Right forelimb (tissue), 1 donor: ENCODE measurements at places on chromosomes 16 and 17.

DNA sequence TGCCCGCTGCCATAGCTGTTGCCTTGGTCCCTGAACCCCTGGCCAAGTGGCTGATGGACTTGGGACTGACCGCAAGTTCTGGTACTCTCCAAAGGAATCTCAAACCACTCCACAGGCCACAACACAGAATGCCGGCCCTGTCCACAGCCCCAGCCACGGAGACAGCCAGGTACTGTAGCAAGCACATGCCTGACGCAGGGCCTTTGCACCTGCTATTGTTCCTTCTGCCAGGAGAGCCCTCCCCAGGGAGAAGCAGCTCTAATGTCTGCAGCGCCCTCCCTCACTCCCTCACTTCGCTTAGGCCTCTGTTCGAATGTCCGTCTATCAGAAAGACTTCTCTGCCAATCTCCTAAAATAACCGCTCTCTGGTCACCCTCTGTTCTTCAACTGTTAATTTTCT, 15.4 kb downstream of the RTN4RL1 start:
- DNase-seq, result no peak

- DNase-seq, result no peak
Measured at GRCh38 chr16:5003828-5004227, 29.9 kb downstream of the NAGPA start.

DNA sequence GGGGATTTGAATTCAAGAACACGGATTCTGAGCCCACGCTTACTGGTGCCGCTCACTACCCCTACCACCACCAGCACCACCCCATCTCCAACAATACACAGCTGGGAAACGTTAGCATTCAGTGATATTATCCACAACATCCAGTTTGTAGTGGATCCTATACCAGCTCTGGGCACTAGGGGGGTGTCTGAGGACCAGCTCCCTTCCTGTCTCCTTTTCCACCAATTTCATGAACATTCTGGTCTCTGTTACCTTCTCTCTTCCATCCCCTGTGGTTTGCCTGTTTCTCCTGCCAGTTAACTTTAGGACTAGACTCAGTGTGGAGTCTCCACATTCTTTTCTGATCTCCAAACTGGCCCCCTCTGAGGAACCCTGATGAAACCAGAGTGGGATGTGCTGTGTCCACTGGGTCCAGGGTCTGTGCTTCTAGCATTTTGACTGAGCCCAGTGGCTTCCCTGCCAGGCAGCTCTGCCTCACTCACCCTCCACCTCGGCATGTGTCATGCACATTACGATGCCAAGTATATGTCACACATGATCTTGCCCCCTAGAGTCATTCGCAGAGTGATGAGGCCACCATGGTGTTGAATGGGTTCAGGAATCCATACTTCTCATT, 187.0 kb upstream of the CDH13 start:
- DNase-seq, result no peak

DNA sequence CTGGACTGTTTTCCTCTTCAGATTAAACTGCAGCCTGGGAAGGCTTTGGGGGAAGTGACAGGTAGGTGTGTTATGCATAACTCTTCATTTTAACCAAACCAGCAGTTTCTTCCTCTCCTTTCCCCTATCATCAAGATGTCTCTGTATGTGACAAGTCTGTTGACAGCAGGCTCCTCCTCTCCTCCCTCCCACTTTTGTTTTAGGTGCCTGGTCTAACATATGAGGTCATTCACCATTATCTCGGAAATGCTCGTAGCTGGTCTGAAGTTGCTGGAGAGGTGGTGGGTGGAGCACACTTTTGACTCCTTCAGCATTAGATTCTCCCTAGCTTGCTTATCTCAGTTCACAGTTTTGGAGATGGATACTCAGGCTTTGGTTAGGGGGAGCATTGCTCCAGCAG, 571.0 kb upstream of the EEF2KMT start:
- no peak for DNase-seq

DNA sequence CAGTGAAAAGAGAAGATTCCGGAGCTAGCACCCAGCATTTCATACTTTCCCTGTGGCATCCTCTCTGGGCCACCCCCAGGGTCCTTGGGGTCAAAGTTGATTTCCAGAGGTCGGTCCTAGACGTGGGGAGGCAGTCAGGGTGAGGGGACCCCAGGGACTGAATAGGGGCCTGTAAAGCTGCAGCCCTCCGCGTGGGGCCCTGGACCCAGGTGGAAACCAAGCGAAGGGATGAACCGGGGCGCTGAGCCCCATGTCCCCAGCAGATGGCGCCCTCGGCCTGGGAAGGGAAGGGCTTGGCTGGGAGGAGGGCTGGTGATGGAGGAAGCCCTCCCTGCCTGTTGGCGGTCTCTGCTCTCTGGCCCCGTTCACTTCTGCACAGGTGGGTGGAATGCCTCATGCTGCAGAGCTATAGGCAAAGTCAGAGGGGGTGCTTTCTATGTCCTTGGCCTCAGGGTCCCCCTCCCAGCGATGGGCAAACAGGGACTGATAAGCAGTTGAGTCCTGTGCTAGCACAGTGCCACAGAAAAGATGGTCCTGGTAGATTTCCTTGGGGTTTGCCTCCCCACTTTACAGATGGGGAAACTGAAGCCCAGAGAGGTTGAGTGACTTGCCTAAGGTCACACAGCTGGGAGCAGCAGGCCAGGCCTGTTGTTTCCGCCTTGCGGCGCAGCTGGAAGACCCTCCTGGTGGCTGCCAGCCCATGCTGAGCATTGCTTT, 163.4 kb upstream of the CIBAR2 start:
- DNase-seq, result peak; percentile 87

DNA sequence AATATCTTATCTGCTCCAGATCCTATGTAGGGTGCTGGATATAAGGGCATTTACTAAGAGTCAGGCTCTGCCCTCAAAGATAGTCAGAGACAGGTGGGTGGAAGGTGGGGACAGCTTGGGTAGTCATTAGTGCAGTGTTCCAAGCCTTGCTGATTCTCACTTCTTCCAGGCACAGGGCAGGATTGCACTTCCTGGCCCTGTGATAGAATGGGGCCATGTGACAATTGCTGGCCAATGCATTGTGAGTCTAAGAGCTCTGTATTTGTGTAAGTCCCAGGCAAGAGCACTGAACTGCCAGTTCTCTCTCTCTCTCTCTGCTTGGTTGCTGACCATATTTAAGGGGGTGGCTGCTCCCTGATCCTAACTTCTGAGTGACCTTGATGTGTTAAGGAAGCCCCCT, 112.1 kb downstream of the C16orf78 start:
- no peak for DNase-seq

DNA sequence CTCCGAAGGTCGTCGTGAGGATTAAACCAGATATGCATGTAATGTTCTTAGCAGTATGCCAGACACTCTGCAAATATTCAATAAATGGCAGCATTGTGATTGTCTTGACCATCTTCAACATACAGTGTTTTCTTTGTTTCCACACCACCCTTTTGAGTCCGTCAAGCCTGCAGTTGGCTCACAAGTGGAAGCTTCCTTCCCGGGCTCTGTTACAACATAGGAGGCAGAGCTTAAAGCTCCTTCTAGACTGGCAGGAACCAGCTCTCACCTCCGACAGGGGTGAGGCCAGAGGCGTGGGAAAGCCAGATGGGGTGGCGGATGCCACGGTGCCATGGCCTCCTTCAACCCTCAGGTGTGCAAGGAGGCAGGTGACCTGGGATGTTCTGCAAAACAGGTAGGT, 138.3 kb downstream of the FOXL1 start:
- no peak for DNase-seq

- no peak for DNase-seq
Measured at GRCh38 chr16:14202697-14203096, 131.6 kb downstream of the MRTFB start.

DNA sequence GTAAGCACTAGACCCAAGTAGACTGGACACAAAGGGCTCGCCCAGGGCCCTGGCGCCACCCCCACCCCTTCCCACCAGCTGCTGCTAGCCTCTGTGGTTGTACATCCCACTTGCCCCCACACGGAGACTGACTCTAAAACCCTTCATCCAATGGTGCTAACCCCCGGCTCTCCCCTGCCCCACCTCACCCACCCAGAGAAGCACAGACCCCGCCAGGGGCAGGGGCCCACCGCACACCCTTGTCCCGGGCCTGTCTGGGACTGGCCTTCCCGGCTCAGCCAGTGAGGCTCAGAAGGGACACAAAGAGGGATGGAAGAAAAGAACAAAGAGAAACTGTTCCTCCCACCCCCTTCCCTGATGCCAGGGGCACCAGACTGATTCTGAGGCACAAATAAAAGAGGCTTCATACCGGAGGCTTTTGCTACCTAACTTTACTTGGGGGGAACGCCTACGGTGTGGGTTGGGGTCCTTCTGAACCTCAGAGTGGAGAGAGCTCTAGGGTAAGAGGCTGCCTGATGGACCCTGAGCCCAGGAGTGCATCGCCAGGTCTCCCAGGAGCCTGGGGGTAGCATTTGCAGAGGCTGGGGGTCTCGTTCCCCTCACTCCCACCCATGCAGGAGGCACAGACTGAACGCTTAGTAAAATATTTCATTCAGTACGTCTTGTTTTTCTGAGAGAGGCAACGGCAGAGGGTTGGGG, 8.2 kb downstream of the CORO6 start:
- peak; percentile 51 for DNase-seq

GRCh38 chr17:8420041-8420934, 15.4 kb upstream of the NDEL1 start:
- DNase-seq, result no peak

DNA sequence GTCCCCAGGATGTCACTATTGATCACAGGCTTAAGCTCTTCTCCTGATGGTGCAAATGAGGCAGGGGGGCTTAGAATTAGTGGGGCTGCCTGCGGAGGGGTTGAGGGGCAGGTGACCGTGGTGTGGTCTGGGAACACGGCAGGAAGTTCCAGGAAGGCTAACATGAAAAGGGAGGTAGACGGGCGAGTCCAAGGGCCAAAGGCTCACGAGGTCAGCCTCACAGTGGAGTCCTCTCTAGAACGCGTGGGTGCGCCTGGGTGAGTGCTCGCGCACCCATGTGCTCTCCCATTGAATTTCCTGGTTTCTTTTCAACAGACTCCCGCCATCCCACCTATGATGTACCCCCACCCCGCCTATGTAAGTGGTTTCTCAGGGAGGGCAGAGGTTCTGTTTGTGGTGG, 15.2 kb downstream of the LGALS9 start:
- no peak for DNase-seq

DNA sequence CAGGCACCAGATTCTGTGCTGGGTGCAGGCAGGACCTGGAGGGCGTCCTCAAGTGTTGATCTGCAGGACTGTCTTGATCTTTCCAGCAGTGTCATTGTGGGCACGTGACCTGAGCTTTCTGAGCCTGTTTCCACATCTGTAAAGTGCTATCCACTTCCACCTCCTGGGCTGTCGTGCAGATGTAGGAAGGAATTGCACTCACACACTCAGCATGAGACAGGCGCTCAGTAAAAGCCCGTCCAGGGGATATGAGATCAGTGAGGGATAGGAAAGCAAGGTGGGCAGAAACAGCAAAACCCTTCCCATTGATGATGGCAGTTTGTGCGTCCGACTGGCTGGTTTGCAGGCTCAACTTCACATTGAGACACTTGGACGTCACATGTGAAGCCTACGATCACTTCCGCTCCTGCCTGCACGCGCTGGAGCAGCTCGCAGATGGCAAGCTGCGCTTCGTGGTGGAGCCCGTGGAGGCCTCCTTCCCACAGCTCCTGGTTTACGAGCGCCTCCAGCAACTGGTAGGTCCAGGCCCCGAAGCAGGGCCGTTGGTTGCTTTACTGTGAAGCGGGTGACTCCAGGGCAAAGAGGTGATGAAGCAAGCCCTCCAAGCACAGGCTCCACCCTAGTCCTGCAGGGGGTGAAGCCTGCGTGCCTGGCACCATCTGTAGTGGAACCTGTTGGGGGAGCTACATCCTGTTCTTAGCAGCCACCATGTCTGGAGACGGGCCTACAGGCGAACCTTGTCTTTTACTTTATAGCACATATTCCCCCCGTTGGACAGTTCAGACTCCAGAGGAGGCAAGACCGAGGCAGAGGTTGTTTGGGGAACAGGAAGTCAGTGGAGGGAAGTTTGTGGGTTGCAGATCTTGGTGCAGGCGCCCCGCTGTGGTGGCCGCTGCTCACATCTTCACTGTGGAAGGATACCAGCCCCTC, 23.0 kb downstream of the METTL22 start:
- DNase-seq, result no peak

DNA sequence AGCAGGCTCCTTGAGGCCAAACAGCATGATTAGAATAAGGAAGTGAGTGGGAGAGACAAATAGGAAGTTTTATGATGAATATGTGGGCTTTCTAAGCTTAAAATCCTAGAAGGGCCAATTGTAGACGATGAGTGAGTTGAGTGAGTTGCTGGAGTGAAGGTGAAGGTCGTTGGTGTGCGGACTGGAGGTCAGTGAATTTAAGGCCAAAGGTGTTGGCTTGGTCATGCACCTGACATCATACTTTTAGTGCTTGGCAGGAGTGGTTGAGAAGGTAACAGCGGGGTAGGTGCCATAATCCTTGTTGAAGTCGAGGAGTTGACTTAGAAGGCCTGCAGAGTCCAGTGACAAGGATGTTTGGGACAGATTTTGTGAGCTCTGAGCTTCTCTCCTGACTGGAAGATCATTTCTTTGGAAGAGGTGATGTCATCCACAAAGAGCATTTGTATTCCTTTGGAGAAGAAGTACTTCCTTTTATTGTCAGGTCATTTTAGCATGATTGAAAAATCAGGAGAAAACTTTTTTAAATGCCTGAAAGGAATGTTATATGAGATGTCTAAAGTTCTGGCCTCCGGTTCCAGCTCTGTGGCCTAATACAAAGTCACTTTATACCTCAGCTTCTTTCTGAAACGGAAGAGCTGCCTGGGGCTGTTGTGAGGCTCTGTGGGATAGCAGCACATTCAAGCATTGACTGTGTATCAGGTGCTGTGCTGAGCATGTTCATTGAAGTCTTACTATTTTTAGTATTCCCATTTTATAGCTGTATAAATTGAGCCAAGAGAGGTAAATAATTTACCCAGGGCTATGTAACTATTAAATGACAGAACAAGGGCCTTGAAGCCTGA, 53.6 kb upstream of the TBX2 start:
- no peak for DNase-seq

DNA sequence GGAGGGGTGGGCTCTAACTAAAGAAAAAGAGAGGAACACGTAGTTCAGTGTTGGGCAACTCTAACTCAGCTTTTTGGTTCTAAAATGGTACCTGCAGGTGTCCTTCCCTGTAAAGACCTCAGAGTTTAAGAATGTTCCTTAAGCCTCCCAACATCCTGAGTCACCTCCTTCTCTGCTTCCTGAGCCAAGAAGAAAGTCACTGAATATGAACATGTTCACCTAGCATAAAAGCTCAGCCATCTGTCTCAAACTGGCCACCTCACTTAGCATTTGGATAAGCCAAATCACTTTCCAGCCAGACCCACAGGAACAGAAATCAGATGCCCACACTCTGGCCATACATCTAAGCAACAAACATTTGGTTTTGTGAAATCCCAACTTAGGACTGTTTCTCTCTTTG, 3.7 kb downstream of the TMEM98 start:
- DNase-seq, result no peak

GRCh38 chr16:67050796-67051195, 21.8 kb downstream of the CBFB start:
- no peak for DNase-seq
